ENCODE measurements at places on chromosomes 1 and 21.

DNA sequence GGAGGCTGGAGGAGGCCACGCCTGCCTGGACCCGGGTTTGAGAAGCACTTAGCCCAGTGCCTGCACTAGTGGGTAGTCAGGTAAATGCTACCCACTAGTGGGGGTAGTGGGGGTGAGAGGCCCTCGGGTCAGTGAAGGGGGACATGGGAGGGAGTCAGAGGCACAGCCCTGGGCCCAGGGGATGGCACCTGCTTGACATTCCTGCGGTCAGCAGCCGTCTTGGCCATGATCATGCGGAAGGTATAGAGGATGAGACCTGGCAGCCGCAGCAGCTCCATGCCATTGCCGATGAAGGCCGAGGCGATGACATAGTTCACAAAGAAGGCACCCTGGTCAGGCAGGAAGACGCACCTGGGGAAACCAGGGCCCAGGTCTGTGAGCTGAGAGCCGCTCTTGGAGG, 28.7 kb downstream of the TMEM63A start:
- no peak for DNase-seq

- DNase-seq, result no peak
Observed at GRCh38 chr1:14648896-14649855, 50.7 kb downstream of the KAZN start.

DNA sequence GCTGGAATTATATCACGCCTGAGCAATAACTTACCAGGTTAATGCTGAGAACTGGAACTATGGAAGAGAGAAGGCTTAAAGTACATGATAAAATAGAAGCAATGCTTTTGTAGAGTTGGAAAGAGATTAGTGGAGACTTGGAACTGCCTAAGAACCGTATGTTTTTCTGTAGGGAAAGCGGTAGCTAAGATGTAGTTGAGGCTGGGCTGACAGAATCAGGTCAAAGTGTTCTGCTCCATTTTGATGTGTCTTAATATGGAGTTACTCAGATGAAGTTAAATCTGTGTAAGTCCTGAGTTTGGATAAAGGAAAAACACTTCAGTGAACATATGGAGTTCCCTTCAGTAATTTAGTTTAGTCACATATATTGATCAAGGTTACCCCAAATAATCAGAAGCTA, 860.9 kb upstream of the CXADR start:
- no peak for DNase-seq

- DNase-seq, result no peak
Observed at GRCh38 chr1:26858891-26859640, 3.9 kb upstream of the SFN start.

GRCh38 chr21:27371115-27371974, 404.5 kb upstream of the ADAMTS5 start:
- no peak for DNase-seq

GRCh38 chr1:164804366-164804765, 245.4 kb downstream of the PBX1 start:
- DNase-seq, result no peak

DNA sequence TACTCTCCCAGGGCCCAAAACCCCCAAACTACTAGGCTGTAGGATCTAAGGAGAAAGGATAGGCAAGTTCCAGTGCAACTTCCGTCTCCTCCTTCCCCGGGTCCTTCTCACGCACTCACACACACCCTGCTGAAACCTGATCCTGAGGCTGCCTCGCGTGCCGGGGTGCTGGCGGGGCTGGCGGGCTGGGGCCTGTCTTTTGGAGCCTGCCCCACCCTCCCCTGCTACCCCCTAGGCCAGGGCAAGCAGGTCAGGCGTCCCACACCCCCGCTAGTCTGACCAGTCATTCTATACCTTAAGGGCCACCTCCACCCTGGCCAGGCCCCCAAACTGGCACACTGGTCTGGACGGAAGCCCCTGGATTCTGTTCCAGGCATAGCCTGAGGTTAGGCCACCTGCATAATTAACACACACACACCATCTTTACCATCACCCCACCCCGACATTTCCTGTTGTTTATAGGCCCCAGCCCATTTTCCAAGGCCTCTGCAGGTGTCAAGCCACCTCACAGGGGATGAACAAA, 48.3 kb upstream of the ARTN start:
- no peak for DNase-seq
